AG10803 (cell line): ENCODE measurements at places on chromosomes 5 and 9.

- no peak for DNase-seq
Observed at GRCh38 chr5:6830643-6831239, 117.5 kb downstream of the TENT4A start.

DNA sequence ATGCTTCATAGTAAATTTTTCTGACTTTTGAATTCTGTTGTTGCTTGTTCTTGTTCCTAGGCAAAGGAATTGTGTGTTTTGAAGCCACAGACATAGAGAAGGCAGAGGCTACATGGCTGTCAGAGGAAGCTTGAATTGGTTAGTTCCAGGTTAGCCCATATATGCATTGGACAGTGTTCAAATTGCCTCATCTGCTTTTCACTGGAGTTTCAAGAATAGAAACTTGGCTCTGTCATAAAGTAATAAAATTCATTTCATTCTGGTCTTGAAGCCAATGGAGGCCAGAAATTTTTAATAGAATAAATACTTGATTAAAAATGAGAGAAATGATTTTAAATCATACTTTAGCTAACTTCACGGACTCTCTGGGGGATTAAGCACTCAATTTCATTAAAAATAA lies 178.0 kb downstream of the YIPF5 start:
- DNase-seq: peak; percentile 53

- no peak for DNase-seq
Observed at GRCh38 chr9:134265078-134265477, 61.2 kb upstream of the RXRA start.

DNA sequence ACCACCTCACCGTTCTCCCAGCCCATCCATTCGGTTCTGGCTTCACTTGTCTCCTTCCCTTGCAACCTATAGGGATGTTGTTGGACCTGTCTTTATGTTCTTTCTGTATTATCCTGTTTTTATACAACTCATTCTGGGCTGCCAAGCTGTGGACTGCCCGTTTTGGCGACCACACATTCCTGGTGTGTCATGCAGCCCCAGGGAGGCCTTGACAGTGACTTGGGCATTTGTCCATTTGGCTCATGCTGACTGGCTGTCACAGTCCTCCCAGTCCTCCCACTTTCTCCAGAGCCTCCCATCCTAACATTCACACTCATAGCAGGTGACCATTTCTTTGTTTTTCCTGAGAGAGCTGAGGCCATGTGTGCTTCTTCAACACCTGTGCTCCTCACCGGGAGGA lies 136.4 kb downstream of the SLF1 start:
- DNase-seq: no peak

GRCh38 chr9:95572381-95573151 lies 55.8 kb upstream of the PTCH1 start:
- DNase-seq: peak; percentile 94

- no peak for DNase-seq
Observed at GRCh38 chr5:140595538-140596300, 31.1 kb downstream of the SLC35A4 start.

GRCh38 chr5:57414191-57414590 lies 68.4 kb downstream of the ACTBL2 start:
- no peak for DNase-seq

DNA sequence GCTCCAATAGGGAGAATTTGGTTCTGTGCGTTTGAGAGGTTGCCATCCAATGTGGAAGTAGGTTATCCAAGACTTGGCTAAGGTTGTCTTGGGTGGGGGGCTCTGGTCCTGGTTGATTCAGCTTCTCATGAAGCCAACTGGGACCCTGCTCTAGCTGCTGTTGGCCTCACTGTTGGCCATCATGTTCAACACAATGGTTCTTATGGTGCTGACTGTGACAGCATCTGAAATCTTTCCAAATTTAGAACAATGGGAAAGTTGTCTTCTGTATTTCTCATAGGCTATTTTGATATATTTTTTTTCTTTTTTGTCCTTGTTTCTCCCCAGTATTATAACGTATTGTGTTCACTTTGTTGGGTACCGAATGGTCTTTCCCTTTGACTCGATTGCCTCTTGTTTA lies 71.9 kb downstream of the GDNF start:
- no peak for DNase-seq

DNA sequence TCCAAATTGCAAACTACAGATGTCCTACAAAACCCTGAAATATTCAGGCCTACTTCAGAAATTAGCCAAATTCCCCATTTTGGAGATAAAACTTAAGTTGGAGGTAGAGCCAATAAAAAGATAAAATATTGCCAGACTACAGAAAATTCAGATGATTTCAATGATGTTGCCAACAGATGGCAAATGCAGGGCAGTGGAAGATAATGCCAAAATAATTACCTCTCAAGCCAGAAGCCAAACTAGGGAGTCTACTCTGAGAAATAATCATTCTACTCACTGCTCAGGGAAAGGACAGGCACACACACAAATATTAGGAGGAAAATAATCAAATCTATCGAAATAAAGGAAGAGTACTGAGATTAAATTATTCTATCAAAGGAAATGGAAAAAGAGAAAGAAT lies 347.5 kb upstream of the CCNG1 start:
- no peak for DNase-seq

GRCh38 chr9:106156465-106156864 lies 462.1 kb downstream of the TMEM38B start:
- DNase-seq: no peak

GRCh38 chr5:61673007-61673735 lies 341.1 kb downstream of the ZSWIM6 start:
- no peak for DNase-seq

DNA sequence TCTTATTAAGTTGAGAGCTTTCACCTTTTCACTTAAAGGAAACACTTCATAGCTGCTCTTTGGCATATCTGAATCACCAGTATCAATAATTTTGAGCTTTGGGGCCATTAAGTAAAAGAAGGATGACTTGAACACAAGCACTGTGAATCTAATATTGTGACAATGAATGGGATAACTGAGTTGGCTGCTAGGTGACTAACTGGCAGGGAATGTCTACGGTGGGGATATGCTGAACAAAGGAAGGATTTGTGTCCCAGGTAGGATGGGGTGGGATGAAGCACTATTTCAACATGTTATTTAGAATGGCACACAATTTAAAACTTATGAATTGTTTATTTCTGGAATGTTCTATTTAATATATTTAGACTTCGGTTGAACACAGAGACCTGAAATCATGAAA lies 123.6 kb downstream of the TEX10 start:
- no peak for DNase-seq

- peak; percentile 42 for DNase-seq
Observed at GRCh38 chr5:108003178-108003577, 332.4 kb upstream of the EFNA5 start.

- no peak for DNase-seq
Observed at GRCh38 chr5:35644543-35644942, 26.9 kb downstream of the SPEF2 start.

- DNase-seq: peak; percentile 44
Observed at GRCh38 chr9:129569502-129570449, 51.1 kb downstream of the C9orf50 start.

- DNase-seq: peak; percentile 34
Observed at GRCh38 chr9:18350995-18351595, 122.9 kb upstream of the ADAMTSL1 start.

DNA sequence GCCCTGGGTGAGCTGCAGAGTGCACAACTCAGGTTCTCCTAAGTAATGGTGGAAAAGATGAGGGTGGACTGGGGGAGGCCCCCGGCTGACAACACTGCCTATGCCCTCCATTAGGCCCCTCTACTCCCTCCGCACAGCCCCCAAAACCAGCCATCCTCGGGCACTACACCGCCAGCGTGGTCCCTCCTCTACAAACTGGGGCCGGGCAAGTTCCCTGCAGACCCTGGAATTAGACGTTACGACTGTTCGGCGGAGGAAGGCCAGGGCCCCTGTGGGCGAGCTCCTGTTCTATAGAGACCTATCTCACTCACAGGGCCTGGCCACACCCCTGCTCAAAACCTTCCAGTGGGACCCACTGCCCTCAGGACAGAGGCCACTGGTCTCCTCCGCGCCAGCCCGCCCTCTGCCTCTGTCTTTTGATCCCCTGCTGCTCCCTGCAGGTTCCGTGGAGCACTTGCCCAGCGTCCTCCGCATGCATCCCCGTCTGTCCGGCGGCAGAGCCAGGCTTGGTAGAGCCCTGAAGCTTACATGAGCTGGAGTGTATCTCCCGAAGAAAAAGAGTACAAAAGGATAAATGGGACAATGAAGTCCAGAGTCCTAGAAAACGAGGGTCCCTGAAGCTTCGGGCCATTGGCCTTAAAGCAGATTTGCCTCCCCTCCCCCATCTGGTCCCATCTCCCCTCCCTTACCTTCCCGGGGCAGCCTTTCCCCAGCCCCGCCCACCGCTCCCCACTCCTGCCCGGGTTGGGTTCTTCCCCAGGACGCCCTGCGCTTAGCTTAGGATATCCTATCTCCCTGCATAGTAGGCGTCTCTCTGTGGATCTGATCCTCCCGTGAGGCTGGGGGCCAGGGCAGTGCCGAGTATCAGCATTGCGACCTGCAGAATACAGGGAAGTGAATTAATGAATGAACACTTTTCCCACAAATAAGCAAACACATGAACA lies 71.3 kb downstream of the HRH2 start:
- DNase-seq: peak; percentile 0

DNA sequence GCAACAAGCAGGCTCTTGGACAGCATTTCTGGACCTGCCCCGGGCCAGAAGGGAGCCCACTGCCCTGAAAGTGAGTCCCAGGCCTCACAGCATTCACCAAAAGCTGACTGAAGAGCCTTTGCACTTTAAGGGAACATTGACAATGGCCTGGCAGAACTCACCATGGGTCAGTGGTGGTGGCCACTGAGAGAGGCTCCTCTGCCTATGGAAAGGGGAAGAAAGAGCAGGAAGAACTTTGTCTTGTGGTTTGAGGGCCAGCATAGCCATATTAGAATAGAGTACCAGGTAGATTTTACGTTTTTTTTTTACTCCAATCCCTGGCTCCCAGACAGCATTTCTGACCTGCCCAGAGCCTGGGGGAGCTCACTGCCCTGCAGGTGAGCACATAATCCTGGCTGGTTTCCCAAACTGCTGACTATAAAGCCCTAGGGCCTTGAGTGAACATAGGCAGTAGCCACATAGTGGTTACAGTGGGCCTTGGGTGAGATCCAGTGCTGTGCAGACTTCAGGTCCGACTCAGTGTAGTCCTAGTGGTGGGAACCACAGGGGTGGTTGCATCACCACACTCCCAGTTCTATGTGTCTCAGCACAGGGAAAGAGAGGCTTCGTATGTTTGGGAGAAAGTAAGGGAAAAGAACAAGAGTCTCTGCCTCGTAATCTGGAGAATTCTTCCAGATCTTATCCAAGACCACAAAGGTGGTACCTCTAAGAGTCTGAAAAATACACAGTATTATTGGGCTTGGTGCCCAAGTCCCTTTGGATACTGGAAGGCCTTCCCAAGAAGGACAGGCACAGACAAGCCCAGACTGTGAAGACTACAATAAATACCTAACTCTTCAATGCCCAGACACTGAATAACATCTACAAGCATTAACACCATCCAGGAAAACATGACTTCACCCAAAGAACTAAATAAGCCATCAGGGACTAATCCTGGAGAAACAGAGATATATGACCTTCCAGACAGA lies 89.5 kb downstream of the TSSK1B start:
- no peak for DNase-seq

- peak; percentile 88 for DNase-seq
Observed at GRCh38 chr5:32692036-32692746, 18.9 kb upstream of the NPR3 start.

- no peak for DNase-seq
Observed at GRCh38 chr5:76081811-76082771, 1.1 kb upstream of the SV2C start.
